Esophagus squamous epithelium (tissue), 5 donors: ENCODE measurements at places on chromosomes 6 and 20.

- no peak for DNase-seq
These were observed 309.8 kb downstream of the HIVEP2 start for GRCh38 chr6:142635130-142635529.

- DNase-seq, result no peak
These were observed 2.5 kb downstream of the SRMS start for GRCh38 chr20:63544958-63545516.

GRCh38 chr6:129849456-129849855, 11.7 kb downstream of the TMEM244 start:
- DNase-seq, result no peak

DNA sequence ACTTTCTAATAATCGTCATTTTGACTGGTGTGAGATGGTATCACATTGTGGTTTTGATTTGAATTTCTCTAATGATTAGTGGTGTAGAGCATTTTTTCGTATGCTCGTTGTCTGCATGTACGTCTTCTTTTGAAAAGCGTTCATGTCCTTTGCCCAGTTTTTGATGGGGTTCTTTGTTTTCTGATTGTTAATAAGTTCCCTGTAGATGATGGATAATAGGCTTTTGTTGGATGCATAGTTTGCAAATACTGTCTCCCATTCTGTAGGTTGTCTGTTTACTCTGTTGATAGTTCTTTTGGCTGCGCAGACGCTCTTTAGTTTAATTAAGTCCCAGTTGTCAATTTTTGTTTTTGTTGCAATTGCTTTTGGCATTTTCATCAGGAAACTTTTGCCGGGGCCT, 32.3 kb upstream of the XRN2 start:
- DNase-seq, result no peak

DNA sequence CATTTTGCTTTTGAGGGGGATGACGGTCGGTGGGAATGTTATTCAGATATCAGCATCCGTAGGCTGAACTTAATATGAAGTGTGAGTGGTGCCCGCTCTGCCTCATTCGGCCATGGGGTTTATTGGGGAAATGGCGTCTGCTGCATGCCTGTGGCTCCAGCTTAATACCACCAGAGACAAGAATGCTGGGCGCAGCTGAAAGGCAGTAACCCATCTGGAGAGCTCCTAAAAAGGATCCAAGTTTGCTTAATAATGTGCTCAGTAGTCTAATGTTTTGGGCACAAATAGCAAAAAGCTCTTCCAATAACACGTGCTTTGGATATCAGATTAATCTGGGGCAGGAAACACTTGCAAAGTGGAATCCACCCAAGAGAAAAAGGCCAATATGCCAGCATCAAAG, 273.0 kb upstream of the TAB2 start:
- no peak for DNase-seq

- DNase-seq, result no peak
These were observed 106.0 kb downstream of the VEGFA start for GRCh38 chr6:43875849-43876572.

DNA sequence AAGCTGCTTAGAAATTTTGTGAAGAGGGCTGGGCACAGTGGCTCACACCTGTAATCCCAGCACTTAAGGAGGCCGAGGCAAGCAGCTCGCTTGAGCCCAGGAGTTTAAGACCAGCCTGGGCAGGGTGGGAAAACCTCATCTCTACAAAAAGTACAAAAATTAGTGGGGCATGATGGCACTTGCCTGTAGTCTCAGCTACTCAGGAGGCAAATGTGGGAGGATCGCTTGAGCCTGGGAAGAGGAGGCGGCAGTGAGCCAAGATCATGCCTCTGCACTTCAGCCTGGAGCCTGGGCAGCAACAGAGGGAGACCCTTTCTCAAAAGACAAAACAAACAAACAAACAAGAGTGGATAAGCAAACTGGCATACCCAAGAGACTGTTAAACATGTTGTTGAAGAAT, 308.3 kb upstream of the ADGRB3 start:
- DNase-seq, result no peak

GRCh38 chr6:89281779-89282246, 33.3 kb downstream of the GABRR2 start:
- DNase-seq, result no peak

DNA sequence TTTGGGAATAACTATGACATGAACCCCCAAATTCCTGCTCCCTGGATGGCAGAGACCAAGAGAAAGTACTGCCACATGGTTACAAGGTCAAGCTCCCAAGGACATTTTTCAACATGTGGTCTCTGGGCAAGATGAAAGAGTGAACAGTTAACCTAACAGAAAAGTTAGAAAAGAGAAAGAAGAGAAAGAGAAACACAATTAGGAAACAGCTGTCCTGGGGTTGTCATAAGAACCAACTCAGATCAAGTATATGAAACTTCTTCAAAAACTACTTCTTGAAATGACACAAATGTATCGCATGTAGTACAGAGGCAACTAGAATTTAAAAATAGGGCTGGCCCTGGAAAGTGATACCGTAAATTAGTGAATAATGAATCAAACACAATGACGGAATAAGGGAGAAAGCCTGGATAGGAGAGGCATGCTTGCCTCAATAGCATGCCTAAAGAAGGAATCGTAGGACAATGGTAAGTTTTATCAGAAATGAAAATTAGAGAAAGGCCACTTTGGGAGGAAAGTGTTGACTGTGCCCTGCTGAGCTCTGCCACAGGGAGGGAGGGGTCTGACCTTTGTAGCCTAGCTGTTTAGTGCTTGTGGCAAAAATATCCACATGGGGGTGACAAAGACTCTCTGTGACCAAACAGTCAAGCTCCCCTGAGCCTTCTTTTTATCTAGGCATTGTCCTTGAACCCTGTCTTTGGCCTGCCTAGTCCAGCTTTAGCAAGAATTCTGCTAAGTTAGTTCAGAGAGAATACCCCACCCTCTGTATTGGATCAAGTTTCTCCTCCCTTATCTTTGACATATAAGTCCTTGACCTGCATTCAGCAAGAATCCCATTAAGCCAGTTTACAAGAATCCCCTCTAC, 4.3 kb upstream of the DCBLD1 start:
- no peak for DNase-seq

DNA sequence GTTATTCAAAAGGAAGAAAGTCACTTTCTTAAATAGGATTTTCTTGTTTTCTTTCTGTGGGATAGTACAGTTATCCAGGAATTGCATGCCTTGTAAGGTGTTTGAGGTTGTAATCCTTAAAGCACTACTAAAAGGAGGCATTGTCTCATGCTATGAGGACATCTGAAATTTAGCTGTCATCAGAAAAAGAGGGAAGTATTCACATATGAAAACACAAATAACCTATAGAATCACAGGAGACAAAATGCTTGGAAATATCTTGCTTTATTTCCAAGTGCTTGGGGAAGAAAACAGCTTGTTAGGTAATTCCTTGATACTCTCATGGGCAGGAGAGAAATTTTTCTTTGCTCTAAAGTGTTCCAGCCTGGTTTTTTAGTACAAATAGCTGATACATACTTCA, 40.1 kb downstream of the HECA start:
- DNase-seq, result no peak

DNA sequence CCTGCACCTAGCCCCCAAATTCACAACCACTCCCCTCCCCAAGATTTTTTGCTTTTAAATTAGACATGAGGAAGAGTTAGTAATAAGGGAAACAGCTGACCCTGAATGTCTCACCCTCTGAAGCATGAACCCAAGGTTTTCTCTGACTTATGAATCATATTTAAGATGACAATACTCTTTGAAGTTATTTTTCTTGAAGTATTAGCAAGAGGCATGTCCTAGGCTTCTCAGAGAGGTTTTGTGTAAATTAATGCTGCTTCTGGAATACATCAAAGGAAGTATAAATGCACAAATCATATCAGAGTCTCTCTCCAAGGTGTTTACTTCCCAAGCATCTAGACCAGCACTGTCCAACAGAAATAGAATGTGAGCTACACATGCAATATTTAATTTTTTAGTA, 408.1 kb upstream of the MARCKS start:
- no peak for DNase-seq

GRCh38 chr6:71979911-71980310, 93.6 kb downstream of the RIMS1 start:
- no peak for DNase-seq

GRCh38 chr6:155450240-155450581, 5.4 kb downstream of the NOX3 start:
- DNase-seq, result no peak

- DNase-seq, result no peak
These were observed 27.0 kb upstream of the APMAP start for GRCh38 chr20:25019381-25020155.

- DNase-seq, result no peak
These were observed 5.1 kb downstream of the THBS2 start for GRCh38 chr6:169248521-169248971.

DNA sequence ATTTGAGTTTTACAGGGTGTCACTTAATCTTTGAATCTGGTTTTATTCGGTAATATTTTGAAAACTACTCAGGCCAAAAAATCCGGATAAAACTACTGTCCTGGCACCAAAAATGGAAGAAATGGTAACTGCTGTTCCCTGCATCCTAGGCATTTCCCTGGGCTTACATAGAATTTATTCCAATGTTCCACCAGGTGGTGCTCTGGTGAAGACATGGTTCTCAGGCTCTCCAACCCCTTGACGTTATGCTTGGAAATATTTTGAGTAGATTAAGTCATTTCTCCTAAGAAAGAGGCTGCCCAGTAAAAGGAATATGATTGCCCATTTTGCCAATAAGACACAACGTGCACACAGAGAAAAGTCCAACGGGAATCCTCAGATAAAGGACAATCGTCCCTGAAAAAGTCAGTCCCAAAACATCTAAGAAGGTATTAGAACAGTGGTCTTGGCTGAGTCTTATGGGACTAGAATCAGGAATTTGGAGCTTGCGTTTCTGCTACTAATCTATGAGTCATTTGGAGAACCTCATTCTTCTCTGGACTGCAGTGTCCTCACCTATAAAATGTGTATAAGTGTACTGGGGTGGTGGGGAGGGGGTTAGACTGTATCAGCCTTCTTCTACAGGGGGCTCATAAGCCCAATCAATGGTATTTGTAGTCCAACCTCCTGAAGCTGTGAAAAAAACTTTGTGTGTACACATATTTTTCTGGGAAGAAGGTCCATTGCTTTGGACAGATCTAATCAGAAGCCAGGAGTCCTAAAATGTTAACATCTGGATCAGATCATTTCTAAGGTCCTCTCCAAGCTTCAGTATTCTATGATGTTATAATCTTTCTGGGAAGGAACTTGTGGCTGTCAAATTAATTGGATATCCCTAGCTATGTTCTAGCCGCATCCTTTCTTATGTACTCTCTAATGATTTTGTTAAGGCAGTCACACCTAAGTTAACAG, 131.0 kb upstream of the BMP2 start:
- no peak for DNase-seq

DNA sequence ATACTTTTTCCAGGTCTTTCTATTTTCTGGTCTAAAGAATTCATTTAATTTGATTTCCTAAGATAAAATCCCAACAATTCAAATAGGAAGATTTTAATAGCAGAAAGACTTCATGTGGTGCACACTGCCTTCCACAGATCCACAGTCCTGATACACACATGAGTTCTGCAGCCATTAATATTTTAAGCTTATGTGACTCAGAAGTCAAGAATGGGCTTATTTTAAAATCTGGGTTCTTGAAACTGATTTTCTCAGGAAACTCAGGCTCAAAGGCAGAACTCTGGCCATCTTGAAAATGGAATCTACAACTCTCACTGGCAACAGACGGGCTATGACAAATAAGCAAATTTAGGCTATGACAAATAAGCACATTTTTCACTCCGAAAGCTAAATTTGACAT, 88.2 kb downstream of the COL12A1 start:
- DNase-seq, result no peak

DNA sequence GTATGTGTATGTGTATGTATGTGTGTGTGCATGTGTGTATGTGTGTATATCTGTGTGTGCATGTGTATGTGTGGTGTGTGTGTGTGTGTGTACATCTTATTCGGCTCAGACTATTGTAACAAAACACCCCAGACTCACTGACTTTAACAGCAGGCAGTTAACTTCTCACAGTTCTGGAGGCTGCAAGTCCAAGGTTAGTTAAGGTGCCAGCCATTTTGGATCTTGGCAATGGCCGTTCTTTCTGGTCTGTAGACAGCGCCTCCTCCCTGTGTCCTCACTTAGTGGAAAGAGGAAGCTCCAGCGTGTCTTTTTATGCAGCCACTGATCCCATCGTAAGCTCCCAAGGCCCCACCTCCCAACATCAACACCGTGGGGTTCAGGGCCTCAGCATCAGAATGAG, 128.3 kb upstream of the THBS2 start:
- DNase-seq, result no peak

DNA sequence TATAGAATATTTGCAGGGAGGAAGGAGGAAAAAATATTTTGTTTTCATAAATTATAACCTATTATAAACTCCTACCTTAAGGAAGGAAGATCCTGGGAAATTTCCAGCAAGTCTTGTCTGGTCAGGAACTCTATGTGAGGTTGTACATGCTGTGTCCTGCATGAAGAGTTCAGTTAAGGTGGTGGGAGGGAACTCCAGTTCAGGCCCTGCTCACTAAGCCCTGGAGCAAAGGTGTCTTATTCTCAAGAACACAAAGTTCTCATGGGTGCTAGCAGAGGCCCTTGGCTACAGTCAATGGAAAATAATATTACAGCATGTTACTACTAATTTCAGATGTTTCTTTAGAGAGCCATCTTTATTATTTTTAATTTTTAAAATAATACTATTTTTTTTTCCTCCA, 3.8 kb upstream of the OGFRL1 start:
- no peak for DNase-seq

GRCh38 chr6:41266541-41266940, 19.9 kb downstream of the TREM1 start:
- no peak for DNase-seq
